ENCODE measurements at places on chromosomes 7 and 10.

DNA sequence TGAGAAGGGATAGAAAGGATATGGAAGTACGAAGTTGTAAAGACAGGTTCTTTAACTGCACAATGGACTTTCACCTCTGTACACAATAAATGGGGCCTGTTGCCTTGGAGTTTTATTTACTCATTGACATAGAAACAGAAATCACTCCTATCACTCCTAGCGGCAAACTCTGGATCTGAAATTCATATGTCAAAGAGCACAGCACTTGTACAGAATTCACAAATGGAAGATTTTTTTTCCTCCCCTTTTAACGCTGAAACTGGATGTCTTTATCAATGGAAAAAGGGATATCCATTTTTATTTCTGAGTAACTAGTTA, 18.2 kb downstream of the NT5C3A start:
- DNase-seq = peak; percentile 70

GRCh38 chr7:105806592-105807447, 69.6 kb downstream of the ATXN7L1 start:
- no peak for DNase-seq

GRCh38 chr7:96144260-96144526, 177.7 kb downstream of the SLC25A13 start:
- DNase-seq = no peak

- DNase-seq = peak; percentile 17
These were observed 523 bp downstream of the PURB start for GRCh38 chr7:44884621-44885393.

GRCh38 chr7:150458756-150459155, 8.3 kb downstream of the GIMAP8 start:
- no peak for DNase-seq

DNA sequence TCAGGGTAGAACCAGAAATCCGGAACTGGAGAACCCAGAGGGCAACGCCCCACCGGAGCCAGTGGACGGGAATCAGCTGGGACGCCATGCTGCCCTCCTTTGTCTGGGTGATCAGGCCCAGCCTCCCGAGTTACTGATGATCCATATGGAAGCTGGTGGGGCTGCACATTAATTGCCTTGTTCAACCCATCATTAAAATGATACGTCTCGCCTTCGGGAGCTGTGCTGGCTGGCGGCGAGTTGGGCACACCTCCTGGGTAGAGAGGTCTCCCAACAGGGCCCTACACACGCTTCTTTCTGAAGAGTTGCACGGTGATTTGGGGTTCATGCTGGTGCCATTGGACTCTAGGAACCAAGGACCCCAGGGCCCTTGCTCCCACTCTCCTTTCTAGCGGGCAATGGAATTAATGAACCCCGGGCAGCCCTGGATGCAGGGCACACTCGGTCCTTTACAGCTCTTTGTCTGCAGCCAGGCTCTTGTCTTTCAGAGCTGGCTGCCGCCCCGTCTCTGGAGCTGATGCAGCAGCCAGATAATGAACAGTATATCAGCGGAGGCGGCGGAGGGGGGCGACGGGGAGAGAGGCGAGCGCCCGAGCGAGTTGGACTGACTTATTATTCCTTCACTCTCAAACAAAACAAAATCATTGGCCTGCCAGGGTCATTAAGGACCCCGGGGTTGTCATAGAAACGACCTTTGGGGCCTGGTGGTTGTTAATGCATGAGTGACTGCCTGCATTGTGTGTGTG, 412.2 kb upstream of the ZMIZ1 start:
- DNase-seq = no peak

DNA sequence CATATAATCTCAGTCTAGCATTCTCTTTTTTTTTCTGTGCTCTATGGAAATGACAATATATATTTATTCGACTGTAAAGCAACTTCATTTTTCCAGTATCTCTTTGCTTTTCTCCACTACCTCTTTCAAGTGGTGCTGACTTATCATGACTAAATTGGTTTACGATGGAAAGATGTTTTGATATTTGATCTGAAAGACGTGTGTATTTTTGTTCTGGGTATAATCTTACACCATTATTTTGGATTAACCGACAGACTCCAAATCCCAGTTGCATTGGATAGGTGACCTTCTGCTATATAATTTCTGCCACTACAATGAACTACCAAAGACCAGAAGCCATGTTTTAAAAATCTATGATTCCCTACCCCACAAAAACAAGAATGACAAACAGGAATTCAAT, 380.5 kb upstream of the NFE2L3 start:
- DNase-seq = no peak

GRCh38 chr7:120809260-120809659, 48.7 kb downstream of the TSPAN12 start:
- no peak for DNase-seq

DNA sequence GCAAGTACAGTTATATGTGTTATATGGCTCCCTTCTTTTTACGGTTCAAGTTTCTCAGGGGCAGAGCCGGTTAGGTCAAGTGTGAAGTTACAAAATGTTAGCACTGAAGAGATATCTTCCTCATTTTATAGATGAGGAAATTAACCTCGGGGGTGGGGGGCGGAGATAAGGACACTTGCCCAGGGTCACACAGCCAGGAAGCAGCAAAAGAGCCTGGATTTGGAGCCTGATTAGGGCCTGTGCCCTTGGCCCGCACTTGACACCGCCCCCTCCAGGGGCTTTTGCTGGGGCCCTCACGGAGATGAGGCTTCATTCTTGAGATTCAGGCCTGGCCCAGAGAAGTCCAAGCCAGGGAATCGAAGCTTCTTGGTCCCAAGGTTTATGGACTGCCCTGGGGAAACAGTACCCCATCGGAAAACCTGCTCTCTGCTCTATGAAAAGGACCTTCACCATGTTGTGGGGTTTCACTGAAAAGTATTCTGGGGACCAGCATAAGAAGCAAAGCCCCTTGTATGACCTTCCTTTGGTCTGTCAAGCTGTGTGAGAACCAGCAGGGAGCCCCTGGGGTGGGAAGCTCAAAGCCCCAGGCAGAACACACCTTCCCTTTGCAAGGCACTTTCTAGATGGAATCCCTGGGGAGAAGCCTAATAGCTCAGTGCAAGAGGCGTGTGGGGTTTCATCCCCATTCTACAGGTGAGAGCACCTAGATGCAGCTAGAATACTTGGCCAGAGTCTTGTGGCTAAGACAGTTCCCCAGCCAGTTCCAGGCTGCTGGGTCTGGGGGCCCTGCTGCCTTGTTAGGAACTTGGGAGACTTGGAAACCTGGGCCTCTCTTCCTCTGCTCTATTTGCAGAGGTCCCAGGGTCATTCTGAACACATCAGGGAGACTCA, 21.9 kb downstream of the UNC5B start:
- DNase-seq = no peak

- DNase-seq = no peak
These were observed 182.8 kb downstream of the SEC23IP start for GRCh38 chr10:120075349-120075748.

GRCh38 chr7:32381024-32381601, 109.1 kb downstream of the LSM5 start:
- no peak for DNase-seq

- DNase-seq = no peak
These were observed 605 bp downstream of the SUFU start for GRCh38 chr10:102504179-102504975.

- DNase-seq = no peak
These were observed 85.4 kb downstream of the ICA1 start for GRCh38 chr7:8176370-8177081.

GRCh38 chr10:110506448-110506847, 8.7 kb downstream of the DUSP5 start:
- no peak for DNase-seq

DNA sequence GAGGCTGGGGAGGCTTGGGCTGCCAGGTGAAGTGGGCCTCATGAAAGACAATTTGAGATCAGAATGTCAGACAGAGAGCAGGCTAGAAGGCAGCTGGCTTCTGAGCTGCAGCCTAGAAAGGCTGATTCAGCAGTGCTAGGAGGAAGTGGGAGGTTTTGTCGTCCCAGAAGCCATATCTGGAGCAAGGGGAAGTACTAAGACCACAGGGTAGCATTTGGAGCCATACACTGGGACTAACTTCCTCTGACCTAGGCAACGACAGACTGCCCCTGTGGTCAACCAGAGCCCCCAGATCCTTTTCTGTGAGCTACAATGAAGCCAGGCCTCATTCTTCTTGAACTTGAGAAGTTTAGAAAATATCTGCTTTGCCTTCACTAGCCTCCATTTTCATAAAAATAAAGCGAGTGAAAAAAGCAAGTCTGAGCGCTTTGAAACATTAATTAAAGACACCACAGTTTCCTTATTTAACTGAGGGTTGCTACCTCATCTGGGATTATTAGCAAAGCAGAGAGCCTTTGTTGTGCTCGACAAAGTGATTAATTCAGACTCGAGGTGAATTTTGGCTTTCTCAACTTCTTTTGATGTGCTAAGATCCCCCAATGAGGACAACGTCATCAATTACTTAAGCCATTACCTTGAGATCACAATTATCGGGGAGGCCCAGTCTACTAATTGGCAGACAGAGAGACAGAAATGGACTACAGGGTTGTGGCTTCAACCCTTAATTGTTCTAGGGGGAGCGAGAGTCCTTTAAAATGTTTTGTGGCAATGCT, 26.6 kb downstream of the TBXAS1 start:
- DNase-seq = no peak

GRCh38 chr10:88896372-88896993, 16.4 kb downstream of the STAMBPL1 start:
- no peak for DNase-seq

GRCh38 chr10:71333129-71333887, 14.2 kb downstream of the SLC29A3 start:
- no peak for DNase-seq

DNA sequence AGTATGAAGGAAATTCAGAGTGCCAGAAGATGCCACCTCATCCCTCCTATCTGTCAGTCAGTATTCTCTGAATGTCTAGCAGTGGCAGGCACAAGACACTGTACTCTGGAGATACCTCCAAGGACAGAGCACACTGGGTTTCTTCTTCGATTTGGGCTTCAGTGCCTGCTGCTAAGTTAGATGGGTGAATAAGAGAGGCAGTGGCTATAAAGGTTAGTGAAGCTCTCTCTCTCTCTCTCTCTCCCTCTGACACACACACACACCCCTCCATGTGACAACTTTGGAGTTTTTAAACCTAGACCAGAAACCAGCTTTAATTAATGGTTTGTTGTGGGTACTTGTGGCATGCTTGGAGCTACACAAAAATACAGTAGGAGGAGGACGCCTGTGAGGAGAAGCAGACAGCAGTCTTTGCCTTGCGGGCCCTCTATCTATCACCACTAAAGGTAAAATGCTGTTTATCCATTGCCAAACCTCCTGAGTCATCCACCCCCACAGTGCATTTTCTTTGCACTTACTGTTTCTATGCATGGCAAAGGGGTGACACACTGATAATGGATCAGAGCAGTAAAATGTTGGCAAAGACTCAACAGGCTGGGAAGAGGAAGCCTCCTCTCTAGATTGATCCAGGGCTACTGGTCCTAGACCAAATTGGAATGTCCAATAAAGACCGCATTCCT, 102.5 kb downstream of the TRIL start:
- DNase-seq = no peak

GRCh38 chr7:1407892-1408291, 51.4 kb downstream of the MICALL2 start:
- DNase-seq = no peak

DNA sequence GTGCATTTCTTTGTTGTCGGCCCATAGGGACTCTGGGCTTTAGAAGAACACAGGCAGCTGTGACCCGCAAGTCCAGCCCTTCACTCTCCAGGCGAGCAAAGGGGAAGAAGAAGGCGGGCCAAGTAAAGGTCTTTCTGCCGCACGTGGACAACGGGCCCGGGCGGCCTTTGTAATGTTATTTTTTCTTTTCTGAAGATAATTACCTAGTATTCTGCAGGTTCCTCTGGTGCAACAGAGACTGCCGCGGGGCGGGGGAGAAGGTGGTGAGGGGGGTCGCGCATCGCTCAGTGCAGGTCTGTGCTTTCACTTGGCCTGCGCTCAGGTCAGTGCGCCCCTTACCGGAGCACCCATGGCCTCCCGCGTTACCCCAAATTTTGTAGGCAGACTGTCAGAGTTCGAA, 7.1 kb upstream of the TBX20 start:
- no peak for DNase-seq

DNA sequence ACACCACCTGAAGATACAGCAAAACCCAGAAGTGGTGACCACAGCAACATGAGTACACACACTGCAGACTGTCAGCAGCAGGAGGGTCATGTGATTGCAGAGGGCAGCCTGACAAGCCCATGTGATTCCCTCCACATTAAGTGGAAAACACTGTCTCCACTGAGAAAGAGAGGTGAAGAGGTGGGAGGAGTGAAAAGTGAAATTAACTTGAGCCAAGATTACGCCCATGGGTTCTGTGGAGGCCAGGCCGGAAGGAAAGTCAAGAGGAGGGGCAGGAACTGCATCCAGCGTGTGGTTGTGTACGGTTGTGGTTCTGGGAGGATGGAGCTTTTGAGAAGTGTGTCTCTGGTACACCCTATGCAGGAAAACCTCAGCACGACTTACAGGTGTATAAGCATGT, 138.5 kb downstream of the PLXNA4 start:
- DNase-seq = no peak

DNA sequence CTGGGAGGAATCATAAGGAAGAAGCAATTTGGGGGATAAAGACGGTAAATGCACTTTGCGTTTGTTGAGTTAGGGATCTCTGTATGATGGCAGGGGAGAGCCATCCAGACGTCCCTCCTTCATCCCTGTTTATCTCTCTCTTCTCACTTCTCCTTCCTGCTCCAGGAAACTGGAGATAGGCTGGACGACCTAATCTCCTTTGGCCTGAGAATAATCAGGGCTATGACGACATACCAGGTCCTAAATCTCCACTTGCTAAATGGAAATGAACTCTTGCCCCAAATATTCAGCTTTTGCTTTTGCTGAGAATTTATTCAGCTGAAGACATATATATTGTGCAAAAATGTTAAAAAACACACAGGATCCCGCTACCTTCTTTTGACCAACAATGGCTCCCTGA, 182.9 kb upstream of the INHBA start:
- DNase-seq = no peak

- no peak for DNase-seq
These were observed 9.0 kb downstream of the LFNG start for GRCh38 chr7:2528481-2529095.

- DNase-seq = no peak
These were observed 17.3 kb downstream of the DCLRE1C start for GRCh38 chr10:14936584-14936983.

DNA sequence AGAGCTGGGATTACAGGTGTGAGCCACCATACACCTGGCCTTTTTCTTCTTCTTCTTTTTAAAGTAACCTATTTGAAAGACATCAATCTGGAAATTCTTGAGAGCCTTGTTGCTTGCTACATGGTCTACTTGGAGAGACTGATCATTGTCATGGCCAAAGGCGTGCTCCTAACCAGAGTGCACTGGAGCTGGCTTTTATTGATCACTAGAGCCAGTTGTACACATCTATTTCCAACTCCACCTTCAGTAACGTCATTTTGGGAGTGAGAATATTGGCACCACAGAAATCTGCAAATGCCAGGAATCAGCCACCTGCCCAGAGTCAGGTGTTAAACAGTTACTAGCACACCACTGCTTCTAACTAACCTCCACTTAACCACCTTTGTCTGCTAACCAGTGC, 735.1 kb downstream of the TYW1 start:
- no peak for DNase-seq

GRCh38 chr10:122233857-122234348, 37.2 kb upstream of the BTBD16 start:
- DNase-seq = no peak

Data from LNCaP clone FGC (cell line).